ENCODE measurements at places on chromosomes 2 and 18. TPM values are rescaled to one million over a fixed set of nuclear protein-coding genes. Genes with fewer than 3 reads are reported as not detected.

FNDC4 gene
- total RNA-seq = not detected

MOCOS gene
- 0.16 TPM for total RNA-seq

UGT1A3 gene
- not detected for total RNA-seq

OBSL1 gene
- 0.96 TPM for total RNA-seq

ACKR3 gene
- 5.0 TPM for total RNA-seq

CFC1 gene
- total RNA-seq = not detected

All from naive thymus-derived CD8-positive, alpha-beta T cell (primary cell).